ENCODE measurements at places on chromosomes 1 and 21.

- DNase-seq: no peak
Measured at GRCh38 chr1:245181158-245181517, 26.4 kb downstream of the KIF26B start.

DNA sequence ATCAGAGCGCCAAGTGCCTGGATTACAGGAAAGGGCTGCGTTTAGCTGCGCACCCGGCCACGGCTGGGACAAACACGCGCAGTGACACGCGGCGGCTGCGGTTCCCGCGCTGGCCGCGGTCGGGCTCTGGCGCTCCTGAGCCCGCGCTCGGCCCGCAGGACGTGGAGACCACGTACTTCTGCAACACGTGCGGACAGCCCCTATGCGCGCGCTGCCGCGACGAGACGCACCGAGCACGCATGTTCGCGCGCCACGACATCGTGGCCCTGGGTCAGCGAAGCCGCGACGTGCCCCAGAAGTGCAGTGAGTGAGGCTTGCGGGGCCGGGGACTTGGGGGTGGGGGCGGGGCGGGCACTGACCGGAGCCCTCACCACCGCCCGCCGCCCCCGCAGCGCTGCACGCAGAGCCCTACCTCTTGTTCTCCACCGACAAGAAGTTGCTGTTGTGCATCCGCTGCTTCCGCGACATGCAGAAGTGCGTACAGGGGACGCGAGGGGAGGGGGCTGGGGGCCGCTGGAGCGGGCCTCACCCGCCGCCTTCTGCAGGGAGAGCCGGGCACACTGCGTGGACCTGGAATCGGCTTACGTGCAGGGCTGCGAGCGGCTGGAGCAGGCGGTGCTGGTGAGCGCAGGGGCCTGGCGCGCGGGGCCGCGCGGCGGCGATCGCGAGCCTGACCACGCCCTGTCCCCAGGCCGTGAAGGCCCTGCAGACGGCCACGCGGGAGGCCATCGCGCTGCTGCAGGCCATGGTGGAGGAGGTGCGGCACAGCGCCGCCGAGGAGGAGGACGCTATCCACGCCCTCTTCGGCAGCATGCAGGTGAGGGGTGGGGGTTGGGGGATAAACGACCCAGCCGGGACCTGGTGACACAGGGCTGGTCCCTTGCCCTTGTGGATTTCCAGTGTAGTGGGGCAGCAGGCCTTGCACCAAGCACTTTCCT lies 3.1 kb downstream of the RNF207 start:
- DNase-seq: peak; percentile 18

DNA sequence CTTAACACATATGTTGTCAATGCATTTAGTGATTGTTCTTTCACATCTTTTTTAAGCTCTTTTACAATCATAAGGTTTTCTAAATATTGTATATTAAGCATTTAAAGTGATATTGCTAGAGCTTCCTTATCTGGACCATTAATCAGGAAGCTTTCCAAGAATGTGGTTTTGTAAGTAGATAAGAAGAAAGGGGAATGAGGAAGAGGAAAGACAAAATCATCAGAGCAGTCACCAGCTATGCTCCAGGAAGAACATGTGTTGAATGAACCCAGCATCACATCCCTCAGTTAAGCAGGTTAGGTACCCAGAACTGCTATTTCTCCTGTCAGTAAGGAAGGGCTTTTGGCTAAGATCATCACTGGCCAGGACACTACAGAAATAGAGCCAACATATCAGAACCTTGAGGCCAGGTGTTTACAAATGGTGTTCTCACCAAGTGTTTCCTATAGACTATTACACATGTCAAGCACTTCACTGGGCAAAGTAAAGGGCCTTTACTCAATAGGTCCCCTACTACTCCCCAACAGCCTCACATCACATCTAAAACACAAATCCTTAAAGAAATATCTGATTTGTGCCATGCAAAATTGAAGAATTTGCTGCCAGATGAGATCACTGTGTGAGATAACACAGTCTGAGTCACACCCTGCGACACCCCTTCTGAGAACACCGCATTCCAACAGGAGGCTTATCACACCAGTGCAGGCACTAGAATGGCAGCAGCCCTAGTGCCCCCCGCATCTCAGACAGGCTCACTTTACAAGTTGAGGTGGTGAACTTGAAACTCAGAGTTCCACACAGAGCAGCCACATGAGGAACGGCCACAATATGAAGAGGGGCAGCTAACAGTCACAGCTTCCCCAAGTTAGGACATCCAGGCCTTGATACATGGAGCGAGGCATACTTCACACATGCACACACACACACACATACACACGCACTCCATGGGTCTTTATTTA lies 1.8 kb upstream of the SPRR2A start:
- no peak for DNase-seq

- no peak for DNase-seq
Measured at GRCh38 chr1:89064632-89065031, 376 bp downstream of the GBP1 start.

DNA sequence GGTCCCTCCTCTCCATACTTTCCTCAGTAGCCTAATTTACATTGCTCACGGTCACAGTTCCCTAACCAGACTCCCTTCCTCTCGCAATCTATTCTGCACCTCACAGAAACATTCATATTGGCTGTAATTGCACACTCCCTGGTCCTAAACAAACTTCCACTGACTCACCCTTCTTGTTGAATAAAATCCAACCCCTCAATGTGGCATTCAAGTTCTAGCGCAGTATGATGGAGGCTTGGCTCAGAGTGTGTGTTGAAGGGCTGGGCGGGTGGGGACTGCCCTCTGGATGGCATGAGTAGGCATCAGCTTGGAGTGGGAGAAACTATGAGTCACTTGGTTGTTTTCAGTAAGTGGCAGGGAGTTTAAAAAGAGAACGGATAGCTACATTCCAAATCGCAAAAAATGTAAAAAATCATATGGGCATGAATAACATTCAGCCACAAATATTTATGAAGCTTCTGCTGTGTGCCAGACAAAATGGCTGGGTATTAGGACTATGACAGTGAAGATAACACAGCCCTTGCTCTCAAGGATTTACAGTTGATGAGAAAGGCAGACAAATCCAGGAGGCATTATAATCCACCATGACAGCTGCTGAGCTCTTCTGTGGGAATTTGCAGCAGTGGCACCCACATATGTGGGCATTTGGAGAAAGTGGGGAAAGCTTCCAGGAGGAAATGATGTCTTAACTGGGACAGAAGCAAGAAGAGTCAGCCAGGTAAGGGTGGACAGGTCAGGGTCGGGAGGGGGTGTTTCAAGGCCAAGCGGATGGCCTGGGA lies 42.2 kb upstream of the LYST start:
- DNase-seq: no peak

GRCh38 chr21:37688952-37689659 lies 227.2 kb downstream of the KCNJ6 start:
- no peak for DNase-seq

DNA sequence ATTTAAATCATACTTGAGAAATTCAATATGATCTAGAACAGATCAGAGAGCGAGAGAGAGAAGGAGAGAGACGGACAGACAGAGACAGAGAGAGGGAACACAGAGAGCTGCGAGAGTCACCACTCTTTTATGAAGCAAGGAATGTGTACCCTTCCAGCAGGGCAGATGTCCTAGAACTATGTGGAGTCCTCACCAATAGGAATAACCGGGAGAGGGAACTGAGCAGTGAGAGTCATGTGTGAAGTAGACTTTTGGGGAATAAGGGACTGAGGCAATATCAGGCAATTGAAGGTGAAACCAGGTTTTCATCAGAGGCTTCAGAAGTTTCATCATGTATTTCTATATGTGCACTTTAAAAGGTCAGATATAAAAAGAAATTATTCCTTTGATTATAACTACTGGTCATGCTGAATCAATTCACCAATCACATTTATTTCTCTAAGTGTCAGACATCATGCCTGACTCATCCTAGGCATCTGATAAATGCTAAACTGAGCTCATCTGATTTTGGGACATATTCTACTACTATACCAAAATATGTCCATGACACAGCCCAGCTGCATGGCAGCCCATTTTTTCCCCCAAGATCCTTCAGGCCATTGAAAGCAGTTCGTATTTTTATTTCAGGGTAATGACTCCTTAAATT lies 22.4 kb downstream of the VTCN1 start:
- no peak for DNase-seq

GRCh38 chr1:91221017-91221416 lies 183.6 kb downstream of the HFM1 start:
- no peak for DNase-seq

- DNase-seq: no peak
Measured at GRCh38 chr1:89692601-89693521, 59.9 kb downstream of the LRRC8C start.

DNA sequence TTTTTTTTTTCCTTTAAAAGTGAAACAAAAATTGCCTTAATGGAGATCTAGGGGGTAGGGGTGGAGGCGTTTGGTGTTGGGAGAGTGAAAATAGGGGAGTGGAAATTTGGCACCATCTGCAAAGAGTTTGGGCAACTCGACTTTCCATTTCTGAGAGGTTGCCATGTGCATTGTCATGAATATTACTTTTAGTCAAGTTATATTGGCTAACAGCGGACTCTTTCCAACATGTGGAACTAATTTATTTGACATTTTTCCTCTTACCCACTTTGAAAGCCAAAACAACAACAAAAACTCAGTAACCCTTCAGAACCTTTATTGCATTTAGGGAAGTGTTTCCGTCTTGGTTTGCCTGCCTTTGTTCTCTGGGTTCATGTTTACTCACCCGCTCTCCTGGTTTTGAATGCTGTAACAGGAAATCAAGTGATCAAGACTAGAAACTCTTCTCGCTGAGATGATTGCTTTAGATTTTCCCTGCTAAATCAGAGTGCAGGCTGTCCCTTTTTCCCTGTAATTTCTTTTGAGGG lies 70.4 kb downstream of the CACHD1 start:
- DNase-seq: peak; percentile 30

DNA sequence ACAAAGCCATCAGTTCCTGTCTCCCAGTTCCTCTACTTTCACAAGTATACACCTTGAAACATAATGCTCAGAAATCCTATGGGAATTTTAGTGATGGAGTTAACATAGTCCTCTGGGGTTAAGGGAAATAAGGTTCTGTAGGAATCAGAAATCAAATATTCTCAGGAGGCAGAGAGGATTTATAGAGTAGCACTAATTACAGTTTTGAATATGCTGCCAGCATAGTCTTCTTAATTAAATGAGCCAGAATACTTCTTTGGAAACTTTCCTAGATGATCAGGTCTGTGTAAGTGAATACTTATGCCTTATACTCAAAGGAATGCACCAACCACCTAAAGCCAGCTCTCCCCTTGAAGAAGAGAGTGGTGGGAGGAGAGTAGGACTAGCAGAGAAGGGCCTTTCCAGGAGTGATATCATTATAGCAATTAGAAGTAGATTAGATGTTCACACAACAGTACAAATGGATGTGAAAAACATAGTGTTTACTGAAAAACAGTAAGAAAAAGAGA lies 31.4 kb upstream of the DIRAS3 start:
- no peak for DNase-seq

- no peak for DNase-seq
Measured at GRCh38 chr21:37677006-37677405, 239.3 kb downstream of the KCNJ6 start.

- DNase-seq: no peak
Measured at GRCh38 chr21:42343101-42343500, 7.7 kb downstream of the TFF2 start.

DNA sequence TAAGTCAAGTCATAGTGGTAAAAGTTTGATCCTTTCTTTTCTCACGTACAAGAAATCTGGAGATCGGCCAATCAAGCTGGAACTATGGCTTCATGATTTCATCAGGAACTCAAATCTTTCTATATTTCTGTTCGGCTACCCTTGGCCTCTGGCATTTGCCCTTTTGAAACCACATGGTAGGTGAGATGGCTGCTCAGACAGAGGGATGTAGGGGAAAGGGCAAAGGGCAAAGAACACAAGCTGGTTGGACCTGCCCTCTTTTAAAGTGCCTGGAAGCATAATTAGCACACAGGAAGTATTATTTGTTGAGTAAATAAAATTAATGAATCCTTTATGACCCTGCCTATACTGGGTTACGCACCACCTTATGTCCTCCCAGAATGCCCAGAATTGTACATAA lies 11.5 kb upstream of the RGS1 start:
- DNase-seq: no peak

DNA sequence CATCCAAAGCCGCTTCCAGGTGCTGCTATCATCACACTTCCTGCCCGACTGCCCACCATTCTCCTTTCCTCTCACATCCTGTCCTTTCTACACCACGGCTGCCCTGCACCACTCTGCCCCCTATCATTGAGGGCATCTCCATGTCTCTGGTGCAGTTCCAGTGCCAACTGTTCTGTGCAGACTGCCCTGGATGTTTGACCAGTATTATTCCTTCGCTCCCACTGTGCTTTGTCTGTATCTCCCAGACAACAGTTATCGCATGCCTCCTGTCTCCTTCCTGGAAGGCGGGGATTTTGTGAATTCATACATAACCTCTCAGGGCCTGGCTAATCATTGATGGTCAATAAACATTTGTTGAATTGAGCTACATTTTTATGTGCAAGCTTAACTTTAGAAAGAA lies 63.6 kb upstream of the GNG12 start:
- no peak for DNase-seq

GRCh38 chr1:228791791-228792190 lies 56.5 kb downstream of the RHOU start:
- DNase-seq: no peak

DNA sequence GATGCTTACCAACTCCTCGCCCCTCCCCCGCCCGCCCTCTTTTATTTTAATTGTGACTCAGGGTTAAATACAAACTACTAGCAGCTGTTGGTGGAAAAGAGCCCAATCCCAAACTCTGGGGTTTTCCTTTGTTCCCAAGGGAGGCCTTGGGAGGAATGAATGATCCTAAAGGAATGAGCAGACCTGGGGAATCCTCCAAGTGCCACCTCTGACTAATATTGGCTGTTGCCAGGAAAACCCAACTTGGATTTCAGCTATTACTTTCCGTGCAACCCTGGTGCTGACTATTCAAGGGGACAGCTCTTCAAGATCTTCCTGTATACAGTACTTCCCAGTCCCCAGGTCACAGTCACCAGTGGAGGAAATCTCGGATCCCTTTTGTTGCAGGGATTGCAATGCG lies 1.3 kb upstream of the S100A10 start:
- DNase-seq: no peak

- no peak for DNase-seq
Measured at GRCh38 chr1:239570878-239571277, 184.5 kb downstream of the CHRM3 start.

DNA sequence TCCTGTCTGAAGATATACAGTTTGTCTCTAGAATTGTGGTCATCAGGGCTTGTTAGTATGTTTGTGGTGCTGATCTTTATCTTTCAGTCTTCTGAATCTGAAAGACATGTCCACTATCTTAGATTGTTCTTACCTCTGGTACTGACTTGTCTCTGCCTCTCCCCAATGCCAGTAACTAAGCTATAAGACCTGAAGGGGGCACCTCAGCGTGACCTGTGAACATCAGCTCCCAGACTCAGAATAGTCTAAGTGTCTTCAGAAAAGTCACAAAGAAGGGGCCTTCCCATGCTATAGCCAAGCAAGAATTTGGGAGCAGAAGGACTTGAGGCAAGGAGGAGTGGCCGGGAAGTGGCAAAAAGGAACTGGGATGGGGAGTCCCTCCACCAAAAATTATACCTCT lies 178.1 kb downstream of the NTNG1 start:
- no peak for DNase-seq

DNA sequence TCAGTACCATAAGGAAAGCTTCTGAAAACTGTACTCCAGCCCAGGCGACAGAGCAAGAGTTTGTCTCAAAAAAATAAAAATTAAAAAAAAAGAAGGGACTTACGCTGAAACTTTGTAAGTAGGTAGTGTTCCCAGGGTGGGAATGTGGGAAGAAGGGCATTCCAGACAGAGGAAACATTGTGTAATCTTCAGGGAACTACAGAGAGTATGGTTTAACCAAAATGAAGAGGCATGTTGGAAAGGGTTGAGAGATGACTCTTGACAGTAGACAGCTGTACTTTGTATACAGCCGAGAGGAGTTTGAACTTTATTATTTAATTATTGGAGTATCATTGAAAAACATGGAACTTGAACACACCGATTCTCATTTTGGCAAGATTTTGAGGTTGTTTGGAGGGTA lies 43.0 kb downstream of the PPP2R5A start:
- DNase-seq: no peak
